ENCODE measurements at places on chromosomes 12 and 14.

DNA sequence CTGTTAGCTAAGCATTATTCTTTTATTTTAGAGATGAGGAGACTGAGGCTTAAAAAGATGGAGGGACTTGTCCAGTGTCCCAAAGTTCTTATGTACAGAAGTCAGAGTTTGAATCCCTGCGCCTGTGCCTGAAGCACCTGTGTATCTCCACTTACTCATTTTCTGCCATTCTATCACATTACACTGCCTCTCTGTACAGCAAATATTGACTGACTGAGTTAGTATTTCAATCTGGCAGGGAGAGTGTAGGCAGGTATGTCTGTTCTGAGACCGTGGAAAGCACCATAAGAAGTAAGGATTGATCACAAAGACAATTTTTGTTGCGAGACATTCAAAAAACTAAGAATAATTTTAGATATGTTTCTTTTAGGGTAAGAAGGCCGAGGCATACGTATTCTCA, 162.7 kb downstream of the KITLG start:
- no peak for DNase-seq

DNA sequence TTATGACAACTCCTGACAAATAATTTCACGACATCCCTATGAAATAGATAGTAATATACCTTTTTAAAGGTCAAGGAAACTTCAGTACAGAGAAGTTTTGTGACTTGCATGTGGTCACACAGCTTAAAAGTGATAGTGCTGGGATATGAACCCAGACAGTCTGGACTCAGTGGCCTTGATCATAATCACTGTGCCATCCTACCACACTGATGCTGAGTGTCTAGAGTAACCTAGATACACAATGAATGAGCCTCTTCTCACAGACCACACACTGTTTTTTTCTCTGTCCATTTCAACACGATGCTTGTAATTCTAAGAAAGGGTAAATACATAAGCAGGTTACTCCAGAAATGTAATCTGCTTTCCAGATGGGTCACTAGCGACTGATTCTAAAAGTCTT, 88.2 kb downstream of the SYNE2 start:
- peak; percentile 27 for DNase-seq

GRCh38 chr14:80522411-80522810, 311.1 kb upstream of the DIO2 start:
- DNase-seq, result no peak

- DNase-seq, result no peak
Observed at GRCh38 chr14:55980970-55981369, 137.2 kb upstream of the PELI2 start.

- DNase-seq, result no peak
Observed at GRCh38 chr12:52395761-52396434, 10.2 kb downstream of the KRT82 start.

DNA sequence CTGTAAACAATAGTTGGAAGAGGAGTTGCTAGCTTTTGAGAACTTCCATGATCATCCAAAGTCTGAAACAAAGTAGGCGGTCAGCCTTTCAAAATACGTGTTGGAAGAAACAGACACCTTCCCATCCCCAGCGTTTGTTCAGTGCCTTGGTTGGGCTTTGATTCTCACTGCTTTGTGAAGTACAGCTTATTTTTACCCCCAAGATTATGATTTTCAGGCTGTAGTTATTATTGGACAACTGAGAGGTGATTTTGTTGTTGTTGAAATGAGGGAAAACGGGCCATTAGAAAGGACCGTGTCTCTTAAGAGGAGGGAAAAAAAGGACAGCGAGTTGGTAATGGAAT, 921 bp upstream of the CEP83 start:
- DNase-seq, result no peak
